Cardiac fibroblast (primary cell): ENCODE measurements at places on chromosomes 3 and 15.

GRCh38 chr3:98730338-98730737 lies 32.8 kb upstream of the ST3GAL6 start:
- peak; percentile 79 for DNase-seq

DNA sequence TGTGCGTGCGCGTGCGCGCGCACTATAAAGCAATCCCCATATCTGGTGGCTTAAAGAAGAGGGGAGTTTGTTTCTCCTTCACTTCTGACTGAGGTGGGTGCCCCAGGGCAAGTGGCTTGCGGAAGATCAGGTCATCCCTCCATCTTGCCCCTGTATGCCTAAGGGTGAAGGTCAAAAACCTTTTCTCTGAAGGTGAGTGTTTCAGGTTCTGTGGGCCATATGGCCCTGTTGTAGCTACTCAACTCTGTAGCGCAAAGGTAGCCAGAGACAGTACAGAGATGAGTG lies 5.5 kb downstream of the ABTB1 start:
- DNase-seq, result no peak

- DNase-seq, result peak; percentile 27
These were observed 14.2 kb downstream of the OXNAD1 start for GRCh38 chr3:16279010-16279801.

GRCh38 chr3:11671648-11672100 lies 28.0 kb upstream of the VGLL4 start:
- DNase-seq, result peak; percentile 56

- DNase-seq, result no peak
These were observed 12.4 kb downstream of the WDR5B start for GRCh38 chr3:122403489-122403888.

DNA sequence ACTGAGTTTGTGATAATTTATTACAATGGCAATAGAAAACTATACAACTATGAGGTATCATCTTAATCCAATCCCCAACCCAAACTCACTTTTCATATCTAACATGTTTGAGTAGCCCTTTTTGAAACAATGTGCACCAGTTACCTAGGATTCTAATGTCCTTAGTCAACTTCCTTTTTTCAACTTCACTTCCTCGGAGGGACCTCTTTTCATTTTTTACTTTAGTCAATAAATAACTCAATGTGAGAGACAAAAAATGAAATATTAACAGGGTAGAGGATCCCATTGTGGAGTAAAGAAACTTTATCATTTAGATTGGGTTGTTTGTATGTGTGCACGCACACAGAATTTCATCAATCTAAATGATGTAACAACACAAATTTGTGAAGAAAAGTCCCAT lies 193.6 kb upstream of the LRRC3B start:
- DNase-seq, result no peak

DNA sequence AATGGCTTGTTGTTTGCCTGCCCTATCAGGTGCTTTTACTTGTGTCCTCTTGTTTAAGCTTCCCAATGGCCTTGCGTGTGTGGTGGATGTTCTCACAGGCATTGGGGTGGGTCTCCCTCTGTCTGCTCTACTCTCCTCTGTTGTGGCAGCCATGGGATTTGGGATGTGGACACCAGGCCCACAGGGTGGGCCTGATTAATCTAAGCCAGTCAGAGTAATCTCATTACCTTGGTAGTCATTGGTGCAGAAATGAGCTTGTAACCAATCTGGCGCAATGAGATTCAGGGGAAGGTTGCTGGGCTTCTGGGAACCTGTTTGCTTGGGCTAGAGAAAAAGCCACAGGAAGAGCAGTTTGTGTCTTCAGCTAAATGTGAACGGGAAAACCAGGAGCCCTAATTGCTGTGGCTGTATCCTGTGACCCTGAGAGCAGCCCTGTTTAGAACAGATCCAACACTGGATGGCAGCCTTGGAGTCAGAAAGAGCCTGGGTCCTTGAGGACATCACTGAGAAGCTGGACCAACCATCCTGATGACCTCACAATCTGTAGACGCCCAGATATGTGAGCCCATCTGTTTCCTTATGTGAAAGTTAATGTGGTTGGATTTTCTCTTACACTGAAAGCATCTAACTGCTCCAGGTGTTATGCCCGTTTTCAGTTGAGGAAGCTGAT lies 157.3 kb upstream of the UBE2E1 start:
- peak; percentile 47 for DNase-seq

DNA sequence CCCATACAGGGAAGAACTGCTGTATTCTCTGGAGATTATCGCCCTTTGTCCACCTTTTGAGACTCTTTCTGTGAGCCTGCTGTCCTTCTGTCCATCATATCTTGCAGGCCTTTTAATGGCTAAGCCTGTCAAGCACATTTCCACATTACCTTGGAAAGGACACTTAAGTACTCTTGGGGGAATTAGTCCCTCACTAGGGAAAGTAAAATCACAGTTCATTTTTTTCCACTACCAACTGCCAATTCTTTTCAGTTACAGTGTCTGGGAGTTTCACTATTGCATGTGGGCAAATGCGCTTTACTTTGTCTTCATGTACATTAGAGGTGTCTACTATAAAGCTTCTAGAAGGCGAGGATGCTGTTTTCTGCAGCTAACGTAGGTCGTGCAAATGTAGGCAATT lies 242.1 kb downstream of the NSUN3 start:
- DNase-seq, result no peak

- no peak for DNase-seq
These were observed 132.3 kb downstream of the SUCLG2 start for GRCh38 chr3:67522081-67522480.

DNA sequence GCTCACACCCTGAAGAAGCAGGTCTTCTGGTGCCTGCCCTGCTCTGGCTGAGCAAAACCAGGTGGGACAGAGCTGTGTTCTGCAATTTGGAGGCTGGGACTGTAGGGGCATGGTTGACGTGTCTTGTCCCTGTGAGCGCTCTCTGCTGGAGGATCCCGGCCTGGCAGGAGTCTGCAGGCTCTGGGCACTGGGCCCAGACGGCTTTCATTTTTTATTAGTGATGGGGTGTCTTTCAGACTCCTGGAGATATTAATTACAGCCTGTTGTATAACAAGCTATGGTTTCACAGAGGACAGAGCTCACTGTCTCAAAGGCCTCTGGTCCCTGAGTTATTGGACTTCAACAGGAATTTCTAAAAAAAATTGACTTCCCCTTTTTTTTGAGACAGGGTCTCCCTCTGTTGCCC lies 29.5 kb upstream of the ZNF710 start:
- peak; percentile 67 for DNase-seq

- DNase-seq, result no peak
These were observed 339.9 kb downstream of the CHL1 start for GRCh38 chr3:536417-536813.

DNA sequence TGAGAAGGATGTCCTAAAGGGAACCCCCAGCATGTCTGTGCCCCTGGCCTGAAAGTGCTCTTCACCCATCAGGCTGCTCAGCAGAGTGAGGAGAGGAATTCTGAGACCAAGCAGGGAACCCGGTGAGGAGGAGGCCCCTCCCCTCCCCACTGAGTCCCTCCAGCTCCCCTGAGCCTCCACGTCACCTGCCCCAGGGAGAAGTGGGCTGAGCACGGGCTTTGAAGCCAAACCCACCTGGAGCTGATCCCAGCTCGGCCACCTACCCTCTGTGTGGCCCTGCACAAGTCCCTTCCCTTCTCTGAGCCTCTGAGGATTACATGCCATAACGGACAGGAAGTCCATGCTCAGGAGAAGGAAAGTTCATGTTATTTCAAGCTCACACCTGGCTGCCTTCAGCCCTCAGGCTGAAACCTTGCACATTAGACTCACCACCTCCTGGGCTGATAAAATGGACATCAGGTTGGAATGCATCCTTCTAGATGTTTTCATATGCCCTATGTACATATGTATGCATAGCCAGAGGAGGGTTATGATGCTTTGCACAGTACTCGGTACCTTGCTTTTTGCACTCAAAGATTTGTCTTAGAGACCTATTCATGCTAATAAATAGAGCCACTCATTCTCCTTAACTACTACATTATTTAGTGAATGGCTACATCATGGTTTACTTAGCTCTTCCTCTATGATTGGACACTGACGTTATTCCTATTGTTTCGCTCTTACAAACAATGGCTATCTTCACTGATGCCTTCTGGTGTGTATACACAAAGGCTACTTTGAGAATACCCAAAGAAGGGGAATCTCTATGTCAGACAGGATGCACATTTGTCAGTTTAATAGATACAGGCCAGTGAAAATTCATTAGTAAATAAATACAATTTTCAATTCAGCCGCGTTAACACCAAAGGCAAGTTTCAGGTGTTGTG lies 31.6 kb upstream of the GATA2 start:
- peak; percentile 5 for DNase-seq

GRCh38 chr3:195131176-195131575 lies 139.8 kb downstream of the XXYLT1 start:
- no peak for DNase-seq

GRCh38 chr3:14210843-14211594 lies 32.4 kb downstream of the LSM3 start:
- peak; percentile 57 for DNase-seq

DNA sequence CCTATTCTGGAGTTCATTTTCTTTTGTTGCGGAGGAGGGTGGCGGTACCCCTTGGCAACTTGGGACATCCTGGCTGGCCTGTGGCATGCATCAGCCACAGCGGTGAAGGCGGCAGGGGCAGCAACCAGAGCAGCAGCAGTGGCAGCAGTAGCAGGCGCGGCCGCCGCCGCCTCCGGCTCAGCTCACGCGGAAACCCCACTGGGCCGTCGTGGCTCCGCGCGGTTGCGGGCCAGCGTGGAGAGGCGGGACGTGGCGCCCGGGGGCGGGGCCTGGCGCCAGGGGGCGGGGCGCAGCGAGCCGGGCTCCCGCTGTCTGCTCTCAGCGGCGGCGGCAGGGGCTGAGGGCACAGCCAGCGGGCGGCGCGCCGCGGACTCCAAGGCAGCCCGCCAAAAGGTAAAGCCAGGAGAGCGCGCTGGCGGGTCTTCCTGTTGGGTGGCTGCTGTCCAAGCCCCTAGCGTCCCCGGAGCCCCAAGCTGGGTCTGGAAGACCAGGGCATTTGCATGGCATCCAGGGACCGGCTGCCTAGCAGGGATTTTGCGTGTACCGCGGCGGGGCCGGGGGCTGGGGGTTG lies 334.4 kb upstream of the THRB start:
- DNase-seq, result no peak

GRCh38 chr15:50134524-50135024 lies 15.5 kb upstream of the ATP8B4 start:
- peak; percentile 84 for DNase-seq

DNA sequence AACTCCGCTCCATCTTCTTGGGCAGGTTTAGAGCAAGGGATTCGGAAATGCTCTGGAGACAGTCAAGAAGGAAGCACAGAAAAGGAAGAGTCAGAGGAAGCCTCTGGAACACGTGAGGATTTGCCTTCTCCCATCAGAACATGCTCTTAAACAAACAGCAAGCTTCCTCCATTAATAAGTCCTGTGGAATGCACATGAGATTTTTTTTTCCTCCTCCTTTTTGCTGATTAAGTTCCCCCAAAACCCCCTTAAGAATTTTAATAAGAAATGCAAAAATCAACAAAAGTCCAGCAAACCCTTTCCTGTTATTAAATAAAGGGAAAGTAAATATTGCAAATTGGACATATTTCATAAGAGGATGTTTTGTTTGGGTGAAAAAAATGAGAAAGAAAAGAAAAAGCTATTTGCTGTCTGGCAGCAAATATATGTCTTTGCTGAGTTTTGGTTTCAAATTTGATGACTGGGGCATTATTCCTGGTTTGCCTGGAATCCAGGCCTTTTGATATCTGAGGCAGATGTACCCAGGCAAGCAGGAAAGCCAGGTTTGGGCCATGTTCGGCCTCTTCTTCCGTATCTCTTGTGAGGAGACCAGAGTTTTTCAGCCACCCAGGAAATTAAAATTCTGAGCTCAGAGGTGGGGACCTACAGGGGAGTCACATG lies 7.9 kb upstream of the TSEN2 start:
- DNase-seq, result peak; percentile 62

GRCh38 chr3:13474776-13475303 lies 5.3 kb upstream of the HDAC11 start:
- DNase-seq, result no peak

DNA sequence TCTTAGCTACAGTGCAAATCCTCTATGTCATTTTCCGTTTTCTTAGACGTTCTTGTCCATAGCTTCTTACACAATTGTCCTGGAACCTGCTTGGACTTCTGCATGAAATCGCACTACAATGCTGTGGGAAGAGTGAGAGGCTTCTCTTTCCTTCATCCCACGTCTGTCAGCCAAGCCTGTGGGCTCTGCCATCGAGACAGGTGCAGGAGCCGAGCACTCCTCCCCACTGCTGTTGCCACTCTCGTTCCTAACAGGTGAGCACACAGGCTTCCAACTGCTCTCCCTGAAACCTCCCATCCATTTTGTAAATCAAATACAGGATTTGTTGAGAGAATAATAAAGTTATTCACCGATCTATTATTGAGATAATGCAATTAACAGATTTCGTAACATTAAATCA lies 23.5 kb downstream of the ZXDC start:
- DNase-seq, result no peak

DNA sequence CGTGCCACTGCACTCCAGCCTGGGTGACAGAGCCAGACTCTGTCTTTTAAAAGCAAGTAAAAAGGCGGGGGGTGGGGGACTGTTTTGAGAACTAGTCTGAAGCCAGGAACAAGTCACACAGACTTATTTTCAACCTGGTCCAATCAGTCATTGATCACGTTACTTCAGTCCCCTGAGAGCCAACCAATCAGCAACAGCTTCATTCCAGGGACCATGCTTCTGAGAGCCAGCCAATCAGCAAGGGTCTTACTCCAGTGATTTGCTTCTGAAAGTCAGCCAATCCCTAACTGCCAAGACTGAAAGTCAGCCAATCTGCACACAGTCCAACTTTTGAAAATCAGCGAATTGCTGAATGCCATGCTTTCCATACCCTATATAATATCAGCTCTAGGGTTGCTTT lies 48.6 kb upstream of the C15orf39 start:
- DNase-seq, result peak; percentile 67

- DNase-seq, result no peak
These were observed 2.9 kb downstream of the DNAJB8 start for GRCh38 chr3:128463771-128464170.

DNA sequence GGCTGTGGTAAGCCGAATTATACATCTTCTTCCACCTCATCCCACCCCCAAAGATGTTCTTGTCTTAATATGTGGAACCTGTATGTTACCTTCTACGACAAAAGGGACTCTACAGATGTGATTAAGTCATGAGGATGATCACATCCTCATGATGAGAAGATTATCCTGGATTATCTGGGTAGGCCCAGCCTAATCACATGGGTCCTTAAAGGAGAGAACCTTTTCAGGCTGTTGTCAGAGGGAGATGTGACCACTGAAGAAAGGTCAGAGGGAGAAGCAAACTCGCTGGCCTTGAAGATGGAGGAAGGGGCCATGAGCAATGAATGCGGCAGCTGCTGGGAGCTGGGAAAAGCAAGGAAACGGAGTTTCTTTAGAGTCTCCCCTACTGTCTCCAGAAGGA lies 12.9 kb upstream of the SCG3 start:
- DNase-seq, result no peak

- no peak for DNase-seq
These were observed 6.8 kb upstream of the RTP2 start for GRCh38 chr3:187709155-187709554.
